ENCODE measurements at places on chromosomes 1 and 21. TPM values are rescaled to one million over a fixed set of nuclear protein-coding genes. Genes with fewer than 3 reads are reported as not detected.
A peak's percentile ranks its signal among the peaks of the same experiment; 100 is the strongest.

- peak; percentile 47 for DNase-seq
These were observed 28.9 kb upstream of the EFCAB14 start for GRCh38 chr1:46747683-46748288.

The LCE2C gene
- total RNA-seq: not detected

The RASSF5 gene
- 4.1 TPM for total RNA-seq

DNA sequence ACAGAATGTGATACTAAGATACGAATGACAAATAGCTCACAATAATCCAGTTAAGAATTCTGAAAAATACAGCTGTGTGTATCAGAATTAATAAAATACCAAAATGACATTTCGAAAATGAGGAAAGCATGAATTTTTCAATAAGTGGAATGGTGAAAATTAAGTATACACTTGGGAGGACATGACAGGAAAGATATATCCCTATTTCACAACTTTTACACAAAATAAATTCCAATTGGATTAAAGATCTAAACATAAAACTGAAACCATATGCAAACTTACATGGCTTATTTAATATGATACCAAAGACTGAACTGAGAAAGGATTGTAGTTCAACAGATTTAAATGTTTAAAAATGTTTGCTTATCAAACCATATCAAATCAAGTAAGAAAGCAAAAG is 510.4 kb upstream of the ADAMTS5 start:
- peak; percentile 35 for DNase-seq

DNA sequence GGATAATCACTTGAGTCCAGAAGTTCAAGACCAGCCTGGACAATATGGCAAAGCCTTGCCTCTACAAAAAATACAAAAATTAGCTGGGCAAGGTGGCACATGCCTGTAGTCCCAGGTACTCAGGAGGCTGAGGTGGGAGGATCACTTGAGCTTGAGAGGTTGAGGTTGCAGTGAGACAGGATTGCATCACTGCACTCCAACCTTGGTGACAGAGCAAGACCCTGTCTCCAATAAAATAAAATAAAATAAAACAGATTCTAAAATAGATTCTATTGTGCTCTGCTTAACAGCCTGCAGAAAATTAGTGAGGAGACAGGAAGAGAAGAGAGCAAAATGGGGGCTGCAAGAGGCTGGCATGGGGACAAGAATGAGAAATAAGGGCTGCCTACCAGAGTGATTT is 7.5 kb upstream of the SDE2 start:
- no peak for DNase-seq

- peak; percentile 28 for DNase-seq
These were observed 9.1 kb upstream of the CREG1 start for GRCh38 chr1:167562702-167563101.

DNA sequence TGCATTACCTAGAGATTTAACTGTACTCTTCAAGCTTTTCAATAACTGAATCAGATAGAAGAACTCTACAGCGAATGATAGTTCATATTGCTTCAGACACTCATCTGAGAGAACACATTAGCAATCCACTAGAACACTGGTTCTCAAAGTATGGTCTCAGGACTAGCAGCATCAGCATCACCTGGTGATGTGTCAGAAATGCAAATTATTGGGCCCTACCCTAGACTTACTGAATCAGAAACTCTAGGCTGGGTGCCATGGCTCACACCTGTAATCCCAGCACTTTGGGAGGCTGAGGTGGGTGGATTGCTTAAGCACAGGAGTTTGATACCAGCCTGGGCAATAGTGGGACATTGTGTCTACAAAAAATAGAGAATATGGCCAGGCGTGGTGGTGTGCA is 24.9 kb upstream of the GLIS1 start:
- no peak for DNase-seq

GRCh38 chr1:205075642-205076155 is 8.6 kb downstream of the TMEM81 start:
- DNase-seq: no peak

The ZNF695 gene
- total RNA-seq: 0.82 TPM

DNA sequence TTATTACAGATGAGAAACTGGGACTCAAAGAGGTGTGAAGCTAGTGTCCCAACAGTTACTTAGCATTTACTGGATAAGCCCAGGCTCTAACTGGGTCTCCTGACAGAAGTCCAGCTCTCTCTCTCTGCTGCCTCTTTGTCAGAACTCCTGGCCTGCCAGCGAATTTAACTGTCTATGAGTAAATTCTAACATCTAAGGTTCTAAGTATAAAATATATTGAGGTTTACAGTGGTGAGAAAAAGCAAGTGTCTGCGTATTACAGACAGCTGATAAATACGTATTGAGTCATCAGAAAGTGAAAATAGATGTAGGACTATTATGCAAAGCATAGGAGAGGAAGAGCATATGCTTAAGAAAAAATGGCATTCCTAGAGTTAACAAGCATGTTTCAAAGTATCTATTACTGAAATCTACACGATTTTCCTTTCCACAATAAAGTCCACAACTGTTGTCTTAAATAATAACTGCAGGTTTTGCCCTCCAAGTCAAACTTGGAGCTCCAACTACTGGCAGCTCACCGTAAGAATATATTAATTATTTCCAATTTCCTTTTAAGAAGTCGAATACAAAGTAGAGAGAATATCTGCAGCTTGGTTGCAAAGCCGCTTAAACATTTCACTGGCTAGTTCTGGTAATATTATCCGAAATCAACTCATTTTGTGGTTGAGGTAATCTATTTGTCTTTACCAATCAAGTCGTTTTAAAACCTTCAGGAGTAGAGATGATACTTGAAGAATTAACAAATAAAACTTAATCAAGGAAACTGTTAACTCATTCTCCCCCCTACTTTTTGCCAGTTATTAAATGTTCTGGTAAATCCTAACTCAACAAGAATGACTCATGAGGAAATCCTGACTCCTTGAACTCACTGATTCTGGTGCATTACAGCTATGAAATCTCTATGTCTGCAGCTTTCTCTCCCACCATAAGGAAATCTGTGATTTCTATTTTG is 1.4 kb upstream of the RGS2 start:
- peak; percentile 71 for DNase-seq

The ACTL8 gene
- total RNA-seq: not detected

- no peak for DNase-seq
These were observed 8.2 kb downstream of the RC3H1 start for GRCh38 chr1:174013864-174014418.

The SAMD13 gene
- 1.4 TPM for total RNA-seq

DNA sequence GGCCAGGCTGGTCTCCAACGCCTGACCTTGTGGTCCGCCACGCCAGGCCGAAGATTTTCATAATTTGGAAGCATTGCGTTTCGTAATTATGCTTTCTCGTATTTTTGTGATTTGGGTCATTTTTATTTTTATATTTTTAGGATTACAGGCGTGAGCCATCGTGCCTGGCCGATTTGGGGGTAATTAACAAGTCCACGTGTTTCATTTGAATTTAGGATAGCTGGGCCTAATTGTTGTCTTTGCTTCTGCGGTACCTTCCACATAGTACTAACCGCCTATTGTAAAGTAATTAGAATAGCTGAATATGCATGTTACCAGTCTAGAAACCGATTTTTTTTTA is 1.0 kb downstream of the RCC1 start:
- no peak for DNase-seq

GRCh38 chr1:13731897-13732296 is 31.9 kb downstream of the PRDM2 start:
- no peak for DNase-seq

DNA sequence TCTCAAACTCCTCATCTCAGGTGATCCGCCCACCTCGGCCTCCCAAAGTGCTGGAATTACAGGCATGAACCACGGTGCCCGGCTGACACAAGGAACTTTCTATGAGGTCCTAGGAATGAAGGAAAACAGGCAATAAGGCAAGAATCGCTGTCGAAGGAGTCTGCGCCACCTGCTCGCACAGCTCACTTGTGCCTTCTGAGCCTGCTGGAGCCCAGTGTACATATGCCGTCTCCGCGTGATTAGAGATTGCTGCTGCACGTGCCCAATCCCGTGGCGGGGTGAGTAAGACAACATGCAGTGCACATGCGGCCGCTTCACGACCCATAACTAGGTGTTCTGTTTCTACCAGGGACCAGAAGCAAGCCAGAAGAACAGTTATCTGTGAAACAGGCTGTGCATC is 24.3 kb downstream of the H3-3A start:
- no peak for DNase-seq

The ADAMTS1 gene
- 284 TPM for total RNA-seq

DNA sequence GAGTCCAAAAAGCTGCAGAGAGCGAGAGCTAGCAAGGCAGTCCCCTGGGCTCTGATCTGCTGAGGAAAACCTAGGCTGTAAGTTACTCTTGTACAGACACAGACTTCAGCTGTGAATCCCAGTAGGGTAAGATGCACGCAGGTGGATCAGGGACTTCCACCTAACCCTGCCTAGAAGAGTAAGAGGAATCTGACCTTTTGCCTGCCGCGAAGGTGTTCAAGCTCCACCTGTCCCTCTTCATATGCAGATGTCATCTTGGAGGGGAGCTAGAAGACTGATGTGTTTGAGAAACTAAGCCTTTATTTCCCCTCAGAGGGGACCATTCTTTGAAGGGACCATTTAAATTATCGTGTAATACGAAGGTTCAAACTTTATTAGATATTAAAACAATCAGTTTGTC is 108.6 kb upstream of the USP24 start:
- no peak for DNase-seq

DNA sequence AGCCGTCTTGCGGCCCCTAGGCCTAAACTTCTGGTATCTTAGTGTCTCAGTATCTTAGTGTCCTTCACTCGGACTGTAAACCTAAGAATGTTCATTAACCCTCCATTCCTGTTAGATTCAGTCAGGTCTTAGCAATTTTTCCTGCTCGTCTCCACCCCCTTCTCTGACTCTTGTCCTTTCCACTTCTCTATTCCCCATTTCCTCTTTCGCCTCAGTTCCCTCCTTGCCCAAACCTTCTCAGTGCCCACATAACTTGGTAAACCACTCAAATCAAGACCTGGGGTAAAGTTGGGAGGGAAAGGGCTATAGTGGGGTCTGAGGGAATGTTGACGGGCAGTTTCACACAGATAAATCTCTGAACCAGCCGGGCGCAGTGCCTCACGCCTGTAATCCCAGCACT is 726 bp upstream of the FCER1G start:
- DNase-seq: no peak

GRCh38 chr1:85607921-85608265 is 27.3 kb downstream of the CCN1 start:
- DNase-seq: no peak

GRCh38 chr1:29806646-29807319 is 570.5 kb downstream of the PTPRU start:
- no peak for DNase-seq

DNA sequence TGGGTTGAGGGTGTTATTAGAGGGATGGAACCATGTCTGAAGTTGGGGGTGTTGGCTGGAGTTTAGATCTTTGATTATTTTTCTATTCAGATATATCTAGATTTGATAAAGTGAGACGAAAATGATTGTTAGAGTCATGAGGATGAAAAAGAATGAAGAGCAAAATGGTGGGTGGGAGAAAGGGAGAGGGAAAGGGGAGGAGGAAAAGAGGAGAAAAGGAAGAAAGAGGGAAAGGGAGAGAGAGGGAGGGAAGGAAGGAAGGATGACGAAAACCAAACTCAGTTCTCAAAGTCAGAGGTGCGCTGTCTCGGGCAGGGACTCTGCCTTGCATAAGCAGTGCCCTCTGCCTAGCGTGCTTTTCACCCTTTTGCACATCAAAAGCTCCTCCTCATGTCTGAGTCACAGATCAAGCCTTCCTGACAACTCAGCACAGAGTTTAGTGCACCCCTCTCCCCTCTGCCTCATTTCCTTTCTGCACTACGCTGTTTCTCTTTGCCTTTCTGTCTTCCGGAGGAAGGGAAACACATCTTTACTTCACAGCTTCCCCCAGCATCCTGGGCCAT is 225.8 kb upstream of the PROX1 start:
- no peak for DNase-seq
